ENCODE measurements at places on chromosomes 13 and 19. TPM values are rescaled to one million over a fixed set of nuclear protein-coding genes. Genes with fewer than 3 reads are reported as not detected.
A peak's percentile ranks its signal among the peaks of the same experiment; 100 is the strongest.

DNA sequence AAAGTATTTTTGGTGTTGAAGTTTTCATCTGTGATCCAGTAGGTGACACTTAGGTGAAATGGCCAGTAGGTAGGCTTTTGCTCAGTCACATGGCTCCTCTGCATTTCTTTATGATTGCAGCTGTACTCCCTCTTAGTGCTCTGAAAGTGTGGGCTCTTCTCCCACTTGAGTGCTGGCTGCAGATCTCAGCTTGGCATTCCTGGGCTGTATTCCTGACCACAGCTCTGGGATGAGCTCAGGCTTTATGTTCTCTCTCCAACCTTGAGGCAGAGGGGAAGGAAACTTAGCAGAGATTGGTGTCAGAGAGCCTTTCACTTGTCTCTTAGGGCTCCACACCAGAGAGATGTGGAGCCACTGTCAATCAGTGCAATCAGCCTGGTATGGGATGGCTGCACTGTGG is 254.3 kb downstream of the NDFIP2 start:
- DNase-seq, result no peak

DNA sequence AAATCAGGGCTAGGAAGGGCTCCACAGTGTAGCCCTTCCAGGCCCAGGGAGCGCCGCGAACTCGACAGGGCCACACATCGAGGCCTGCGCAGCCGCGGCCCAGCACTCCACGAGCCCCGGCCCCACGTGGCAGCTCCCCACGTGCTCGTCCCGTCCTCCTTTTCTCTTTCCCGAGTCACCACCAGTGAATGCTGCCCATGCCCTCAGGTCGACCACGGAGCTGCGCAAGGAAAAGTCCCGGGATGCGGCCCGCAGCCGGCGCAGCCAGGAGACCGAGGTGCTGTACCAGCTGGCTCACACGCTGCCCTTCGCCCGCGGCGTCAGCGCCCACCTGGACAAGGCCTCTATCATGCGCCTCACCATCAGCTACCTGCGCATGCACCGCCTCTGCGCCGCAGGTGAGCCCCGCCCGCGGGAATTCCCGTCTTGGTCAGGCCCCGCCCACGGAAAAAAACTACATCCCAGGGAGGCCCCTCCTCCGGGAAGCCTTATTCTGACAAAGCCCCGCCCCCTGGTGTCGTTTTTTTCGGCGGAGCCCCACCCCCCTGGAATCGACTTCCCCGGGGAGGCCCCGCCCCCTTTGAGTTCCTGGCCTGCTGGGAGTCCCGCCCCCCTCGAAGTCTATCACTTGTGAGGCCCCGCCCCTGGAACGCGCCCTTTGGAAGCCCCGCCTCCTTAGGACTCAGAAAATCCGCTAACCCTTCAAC is 7.0 kb downstream of the HIF3A start:
- DNase-seq, result peak; percentile 40

DNA sequence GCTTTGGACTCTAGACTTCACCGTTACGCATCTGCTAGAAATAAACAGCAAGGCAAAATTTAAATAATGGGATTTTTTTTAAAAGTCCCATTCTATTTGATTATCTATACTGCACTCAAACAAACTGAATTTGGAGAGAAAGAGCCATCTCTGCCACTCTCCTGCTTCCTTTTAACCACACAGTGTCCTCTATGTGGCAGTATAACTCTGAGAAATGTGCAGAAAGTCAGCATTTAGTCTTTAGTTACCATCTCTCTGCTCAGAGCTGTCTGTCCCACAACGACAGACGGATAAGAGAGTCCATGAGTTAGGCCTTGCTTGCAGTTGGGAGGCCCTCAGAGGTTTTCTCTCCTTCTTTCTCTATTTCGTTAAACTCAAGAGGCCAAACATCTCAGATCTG is 21.2 kb downstream of the CCNA1 start:
- DNase-seq, result no peak

- DNase-seq, result no peak
Observed at GRCh38 chr13:32878163-32878562, 138.1 kb upstream of the KL start.

DNA sequence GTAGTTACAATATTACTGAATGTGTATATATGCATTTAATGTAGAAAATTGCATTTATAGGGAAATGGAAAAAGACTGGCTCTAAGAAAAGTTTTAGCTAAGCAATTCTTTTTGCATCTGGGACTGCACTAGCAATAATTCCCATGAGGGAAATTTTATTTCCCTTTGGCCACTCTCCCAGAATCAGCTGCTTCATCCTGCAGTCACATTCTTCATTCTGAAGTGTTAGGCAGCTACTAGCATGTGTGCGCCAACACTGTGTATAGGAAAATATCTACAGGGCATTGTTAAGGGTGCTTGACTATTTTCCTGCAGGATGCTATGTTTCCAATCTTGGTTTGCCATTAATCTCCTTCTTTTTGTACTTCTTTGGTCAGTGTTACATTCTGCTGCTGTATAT is 312.8 kb upstream of the PCDH20 start:
- no peak for DNase-seq

DNA sequence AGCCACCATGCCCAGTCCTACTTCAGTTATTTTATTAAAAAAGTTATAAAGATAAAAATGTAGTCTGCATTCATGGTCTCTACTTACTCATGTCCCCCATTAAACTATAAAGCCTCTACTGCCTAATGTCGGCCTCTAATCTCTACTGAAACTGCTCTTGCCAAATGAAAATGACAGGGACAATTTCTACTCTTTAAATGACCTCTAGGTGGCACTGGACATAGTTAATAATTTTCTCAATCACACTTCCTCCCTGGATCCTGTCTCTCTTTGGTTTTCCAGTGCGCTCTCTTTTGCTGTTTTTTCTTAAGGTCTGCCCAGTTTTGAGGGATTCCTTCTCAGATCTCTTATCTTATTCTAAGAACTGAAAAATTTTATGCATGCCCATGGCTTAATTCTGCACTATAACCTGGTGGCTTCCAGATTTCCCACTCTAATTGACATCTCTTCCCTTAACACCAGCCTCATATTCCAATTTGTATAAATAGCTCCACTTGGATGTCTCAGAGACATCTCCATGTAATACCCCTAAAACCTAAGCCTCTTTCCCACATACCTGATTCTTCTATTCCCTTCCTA is 54.3 kb downstream of the MTMR6 start:
- DNase-seq, result no peak

DNA sequence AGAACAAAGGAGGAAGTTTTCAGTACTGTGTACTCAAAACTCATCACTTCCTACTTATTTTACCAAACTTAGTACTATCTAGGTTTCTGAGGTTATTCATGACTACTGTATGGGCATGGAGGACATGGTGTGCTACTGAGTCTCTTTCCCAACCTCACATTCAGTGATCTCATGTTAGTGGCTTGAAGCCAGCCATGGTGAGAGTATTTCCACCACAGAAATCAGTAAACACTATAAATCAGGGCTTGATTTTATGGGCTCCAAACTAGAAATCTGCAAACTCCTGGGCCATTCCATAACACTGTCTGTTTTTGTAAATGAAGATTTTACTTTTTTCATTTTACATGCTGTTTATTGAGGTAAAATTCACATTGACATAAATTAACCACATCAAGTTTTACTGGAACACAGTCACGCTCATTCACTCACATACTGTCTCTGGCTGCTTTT is 19.7 kb downstream of the MED26 start:
- DNase-seq, result peak; percentile 23

DNA sequence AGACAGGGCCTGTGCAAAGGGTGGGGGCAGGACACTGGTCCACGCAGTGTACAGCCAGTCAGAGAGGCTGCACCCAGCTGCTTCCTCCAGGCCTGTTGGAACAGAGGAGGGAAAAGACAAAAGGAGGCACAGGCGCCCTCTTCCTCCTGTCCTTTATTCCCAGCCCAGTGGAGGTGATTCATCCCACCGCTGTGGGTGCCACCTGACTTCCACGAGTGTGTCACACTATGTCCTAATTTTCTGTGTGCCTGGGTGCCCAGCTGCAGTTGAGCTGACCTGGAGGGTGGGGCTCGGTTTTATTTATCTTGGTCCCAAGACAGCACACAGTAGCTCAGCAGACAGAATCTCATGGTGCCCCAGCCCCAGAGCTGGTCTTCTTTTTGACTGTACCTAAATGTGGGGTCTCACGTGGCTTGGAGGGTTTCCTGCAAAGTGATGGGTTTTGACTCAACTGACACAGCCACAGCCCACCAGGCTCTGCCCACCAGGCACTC is 9.0 kb downstream of the EPS15L1 start:
- DNase-seq, result no peak

GRCh38 chr19:5563935-5564612 is 3.7 kb downstream of the TINCR start:
- no peak for DNase-seq

GRCh38 chr13:80475718-80476117 is 134.8 kb upstream of the SPRY2 start:
- no peak for DNase-seq

PRKCSH gene
- 225 TPM for total RNA-seq

TMPRSS9 gene
- total RNA-seq, result not detected

CPAMD8 gene
- total RNA-seq, result 0.41 TPM
